ENCODE measurements at places on chromosomes 2 and 18. TPM values are rescaled to one million over a fixed set of nuclear protein-coding genes. Genes with fewer than 3 reads are reported as not detected.

DNA sequence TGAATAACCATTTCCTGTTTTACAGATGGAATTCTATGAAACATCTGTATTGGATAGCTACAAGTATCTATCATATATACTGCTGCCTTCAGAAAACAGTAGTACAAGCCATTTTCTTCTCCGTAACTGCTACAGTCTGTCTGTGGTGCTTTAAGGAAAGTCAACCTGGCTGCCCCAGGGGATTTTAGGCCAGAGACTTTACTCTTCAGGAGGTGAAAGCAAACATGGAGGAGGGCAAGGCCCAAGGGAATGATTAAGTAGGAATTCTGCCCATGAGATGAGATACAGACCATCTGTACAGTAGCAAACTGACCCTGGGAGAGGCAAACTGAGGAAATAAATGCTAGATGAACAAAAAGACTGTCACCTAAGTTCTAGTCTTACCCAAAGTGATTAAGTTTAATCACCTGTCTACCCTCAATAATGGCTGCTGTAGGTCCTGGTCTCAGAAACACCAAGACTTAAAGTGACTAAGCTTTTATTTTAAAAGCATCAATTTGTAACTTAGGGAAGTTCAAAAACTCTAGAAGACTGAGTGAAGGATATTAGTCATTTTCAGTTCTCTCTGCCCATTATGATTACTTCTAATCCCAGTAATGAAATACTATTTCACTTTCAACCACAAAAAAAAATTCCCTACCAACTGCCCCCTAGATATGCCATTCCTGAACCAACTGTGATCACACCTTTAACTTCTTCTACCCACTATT, 14.8 kb downstream of the MBD2 start:
- peaks cover 1% of the 10 kb centered on the region for H3K4me1 ChIP-seq
- no peak overlapping the region for H3K27ac ChIP-seq
- DNase-seq: no peak

- H3K4me1 ChIP-seq: peaks cover 27% of the 10 kb centered on the region
- no peaks in the 10 kb centered on the region for H3K27me3 ChIP-seq
- no peak overlapping the region for H3K27ac ChIP-seq
- DNase-seq: no peak
These were observed 114.9 kb downstream of the HDAC4 start for GRCh38 chr2:239285932-239286230.

DNA sequence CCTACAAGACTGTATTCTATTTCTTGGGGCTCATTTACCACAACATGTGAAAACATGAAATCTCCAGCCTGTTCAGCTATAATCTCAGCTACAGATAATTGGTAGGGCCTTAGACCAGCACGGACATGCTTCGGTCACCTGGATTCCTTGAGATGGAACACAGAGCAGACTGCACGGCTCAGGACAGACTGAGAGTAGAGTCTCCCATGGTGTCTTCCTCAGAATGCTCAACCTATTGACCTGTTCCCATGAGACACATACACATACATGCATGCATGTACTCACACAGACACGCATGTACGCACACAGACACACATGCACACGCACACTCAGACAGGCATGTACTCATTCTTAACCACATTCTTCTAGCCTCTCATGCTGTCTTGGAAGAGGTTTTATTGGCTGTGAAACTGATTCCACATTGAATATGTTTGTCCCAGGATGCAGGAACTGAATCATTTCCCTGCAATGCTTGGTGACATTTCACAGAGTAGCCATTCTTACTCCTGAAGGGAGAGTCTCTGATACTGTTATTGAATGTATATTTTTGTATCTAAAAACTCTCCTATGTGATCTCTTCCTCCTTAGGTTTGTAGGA, 23.5 kb upstream of the BZW1 start:
- H3K4me3 ChIP-seq: no peak overlapping the region
- H3K27ac ChIP-seq: no peak overlapping the region
- H3K4me1 ChIP-seq: no peaks in the 10 kb centered on the region
- no peaks in the 10 kb centered on the region for H3K27me3 ChIP-seq
- no peak for DNase-seq
- no peaks in the 10 kb centered on the region for H3K36me3 ChIP-seq

- H3K36me3 ChIP-seq: no peaks in the 10 kb centered on the region
- no peaks in the 10 kb centered on the region for H3K27me3 ChIP-seq
- DNase-seq: no peak
These were observed 81.2 kb upstream of the LTBP1 start for GRCh38 chr2:32865399-32866068.

- no peak overlapping the region for H3K27ac ChIP-seq
- H3K36me3 ChIP-seq: no peaks in the 10 kb centered on the region
- H3K4me3 ChIP-seq: no peak overlapping the region
- no peaks in the 10 kb centered on the region for H3K27me3 ChIP-seq
- no peak for DNase-seq
These were observed 66.5 kb downstream of the PXDN start for GRCh38 chr2:1677821-1678165.

GRCh38 chr2:176170602-176171305, 13.6 kb downstream of the HOXD3 start:
- no peak overlapping the region for H3K27ac ChIP-seq
- no peaks in the 10 kb centered on the region for H3K27me3 ChIP-seq
- no peaks in the 10 kb centered on the region for H3K4me1 ChIP-seq

- peak; percentile 21 for DNase-seq
- H3K36me3 ChIP-seq: no peaks in the 10 kb centered on the region
- H3K4me1 ChIP-seq: peaks cover 19% of the 10 kb centered on the region
- H3K27me3 ChIP-seq: no peaks in the 10 kb centered on the region
These were observed 195.7 kb downstream of the ZFP36L2 start for GRCh38 chr2:43030551-43031307.

DNA sequence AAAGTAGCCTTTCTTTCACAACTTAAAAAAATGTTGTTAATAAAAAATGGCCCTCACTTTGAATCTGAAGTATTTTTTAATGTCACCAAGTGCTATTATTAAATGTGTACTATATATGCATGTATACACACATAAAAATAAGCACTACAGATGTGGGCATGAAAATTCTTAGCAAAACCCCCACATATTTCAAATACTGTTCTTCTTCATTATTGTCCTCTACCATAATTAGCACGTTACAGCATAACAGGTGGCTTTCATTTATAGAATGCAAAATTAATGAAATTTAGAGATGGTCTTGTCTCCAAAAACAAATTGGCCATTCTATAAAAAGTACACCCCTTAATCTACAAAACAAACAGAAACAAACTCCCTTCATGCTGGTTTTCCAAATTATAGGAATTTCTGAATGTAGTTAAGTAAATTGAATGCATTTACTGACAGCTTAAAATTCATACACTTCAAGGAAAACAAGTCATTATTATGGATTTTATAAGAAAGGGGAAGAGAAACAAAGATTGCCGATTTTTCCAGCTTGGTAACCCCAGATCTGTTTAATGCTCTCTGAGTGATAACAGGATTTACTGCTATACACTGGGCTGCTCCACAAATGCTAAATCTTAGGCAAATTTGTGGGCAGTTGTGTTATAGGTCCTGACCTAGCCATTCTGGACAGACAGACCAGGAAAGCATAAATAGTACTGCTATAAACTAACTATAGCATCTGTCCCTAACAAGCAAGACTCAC, 67.2 kb downstream of the SPRED2 start:
- H3K4me3 ChIP-seq: no peak overlapping the region
- H3K27ac ChIP-seq: no peak overlapping the region
- H3K4me1 ChIP-seq: peaks cover 2% of the 10 kb centered on the region
- DNase-seq: no peak
- H3K27me3 ChIP-seq: no peaks in the 10 kb centered on the region

DNA sequence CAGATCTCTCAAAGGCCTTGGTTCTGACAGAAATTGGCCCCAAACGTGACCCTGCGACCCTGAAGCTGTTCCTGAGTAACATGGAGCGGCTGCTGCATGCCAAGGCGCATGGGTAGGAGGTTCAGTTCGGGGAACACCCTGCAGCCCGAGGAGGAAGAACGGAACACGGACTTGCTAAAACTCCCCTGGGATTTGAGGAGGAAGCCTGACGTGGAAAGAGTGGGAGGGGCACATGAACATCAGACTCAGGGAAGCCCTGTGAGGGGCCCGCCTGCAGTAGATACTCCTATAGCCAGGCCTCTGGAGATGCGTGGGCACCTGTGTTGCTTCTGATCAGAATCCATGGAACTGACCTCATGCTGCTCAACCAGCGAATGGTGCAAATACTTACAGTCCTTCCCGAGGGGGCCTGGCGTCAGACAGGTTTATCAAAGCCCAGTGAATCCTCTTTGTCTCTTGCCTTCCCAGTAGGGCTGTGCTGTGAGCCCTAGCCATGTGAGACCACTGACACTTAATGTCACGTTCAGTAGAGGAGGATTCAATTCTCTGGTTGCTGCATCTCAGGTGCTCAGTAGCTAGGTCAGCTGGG, 46.8 kb downstream of the IMPA2 start:
- peaks cover 2% of the 10 kb centered on the region for H3K4me1 ChIP-seq
- H3K27ac ChIP-seq: no peak overlapping the region
- H3K27me3 ChIP-seq: no peaks in the 10 kb centered on the region
- no peak overlapping the region for H3K4me3 ChIP-seq
- no peaks in the 10 kb centered on the region for H3K36me3 ChIP-seq

DNA sequence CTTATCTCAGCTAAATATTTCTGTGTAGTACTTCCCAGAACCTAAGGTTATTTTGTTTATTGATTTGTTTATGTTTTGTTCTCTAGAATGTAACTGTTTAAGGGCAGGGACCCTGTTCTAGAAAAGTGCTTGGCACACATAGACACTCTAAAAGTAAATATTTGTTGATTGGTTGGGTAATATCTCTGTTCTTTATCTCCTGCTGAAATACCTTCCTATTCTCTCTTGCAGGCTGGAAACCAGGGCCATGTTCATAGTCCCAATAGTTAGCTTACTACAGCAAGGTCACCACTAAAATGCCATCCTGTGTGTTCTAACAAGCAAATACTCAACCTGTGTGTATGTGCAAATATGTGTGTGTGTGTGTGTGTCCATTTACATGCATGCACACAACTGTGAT, 375.6 kb upstream of the MEIS1 start:
- no peaks in the 10 kb centered on the region for H3K36me3 ChIP-seq
- H3K4me3 ChIP-seq: no peak overlapping the region
- no peaks in the 10 kb centered on the region for H3K27me3 ChIP-seq
- no peaks in the 10 kb centered on the region for H3K4me1 ChIP-seq

DNA sequence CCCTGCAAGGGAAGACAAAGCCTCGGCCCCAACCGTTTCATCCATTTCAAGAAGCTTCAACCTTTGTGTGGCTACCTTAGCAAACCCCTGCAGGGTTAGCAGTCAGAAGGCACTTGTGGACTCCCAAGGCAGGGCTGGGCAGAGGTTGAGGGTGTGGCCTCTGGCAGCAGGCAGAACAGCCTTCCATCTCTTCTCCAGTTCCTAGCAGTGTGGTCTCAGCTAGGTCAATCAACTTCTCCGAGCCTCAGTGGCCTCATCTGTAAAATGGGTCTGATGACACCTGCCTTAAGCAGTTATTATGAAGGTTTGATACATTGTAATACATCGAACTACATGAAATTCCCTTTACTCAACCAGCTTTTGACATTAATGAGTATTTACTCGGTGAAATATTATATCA, 6.8 kb upstream of the PRSS56 start:
- H3K4me1 ChIP-seq: no peaks in the 10 kb centered on the region
- H3K27ac ChIP-seq: no peak overlapping the region
- no peak for DNase-seq
- H3K27me3 ChIP-seq: no peaks in the 10 kb centered on the region
- no peaks in the 10 kb centered on the region for H3K36me3 ChIP-seq

DNA sequence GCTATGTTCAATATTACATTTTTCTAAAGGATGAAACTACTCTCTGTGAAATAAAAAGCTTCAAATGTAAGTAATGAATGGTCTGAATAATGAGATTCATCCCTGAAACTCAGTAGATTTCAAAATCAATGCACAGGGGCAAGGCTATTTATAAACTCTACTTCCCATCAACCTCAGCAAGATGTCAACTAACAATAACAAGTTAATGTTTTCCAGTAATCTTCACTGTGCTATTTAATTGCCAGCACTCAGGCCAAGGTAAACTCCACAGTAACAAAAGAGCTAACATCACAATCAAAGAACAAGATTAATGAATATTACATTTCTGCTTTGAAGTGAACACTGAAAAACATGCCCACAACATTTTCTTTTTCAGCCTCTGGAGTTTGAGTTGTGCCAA, 144.3 kb upstream of the ZFP36L2 start:
- H3K27me3 ChIP-seq: no peaks in the 10 kb centered on the region
- peak overlapping the region; percentile 31 for H3K27ac ChIP-seq
- no peak overlapping the region for H3K4me3 ChIP-seq
- no peak for DNase-seq
- H3K4me1 ChIP-seq: peaks cover 4% of the 10 kb centered on the region

DNA sequence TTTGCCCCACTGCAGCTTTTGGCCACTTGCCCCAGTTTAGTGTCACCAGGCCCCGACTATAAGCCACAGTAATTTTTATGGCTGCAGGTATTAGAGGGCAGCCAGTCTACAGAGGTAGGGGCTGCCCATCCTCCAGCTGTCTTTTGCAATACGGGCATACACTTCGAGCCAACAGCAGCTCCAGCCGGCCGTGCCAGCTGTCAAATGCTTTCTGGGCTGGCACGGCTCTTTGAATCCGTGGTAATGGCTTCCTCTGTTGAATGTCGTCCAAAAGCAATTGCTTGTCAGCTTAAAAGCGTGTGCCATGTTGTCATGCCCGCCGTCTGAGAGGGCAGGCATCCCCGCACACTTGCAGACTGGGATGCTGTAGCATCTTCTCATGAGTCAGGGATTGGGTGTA, 41.3 kb downstream of the BCL2L11 start:
- no peak overlapping the region for H3K27ac ChIP-seq
- no peak overlapping the region for H3K4me3 ChIP-seq
- no peak for DNase-seq
- no peaks in the 10 kb centered on the region for H3K36me3 ChIP-seq
- no peaks in the 10 kb centered on the region for H3K27me3 ChIP-seq

DNA sequence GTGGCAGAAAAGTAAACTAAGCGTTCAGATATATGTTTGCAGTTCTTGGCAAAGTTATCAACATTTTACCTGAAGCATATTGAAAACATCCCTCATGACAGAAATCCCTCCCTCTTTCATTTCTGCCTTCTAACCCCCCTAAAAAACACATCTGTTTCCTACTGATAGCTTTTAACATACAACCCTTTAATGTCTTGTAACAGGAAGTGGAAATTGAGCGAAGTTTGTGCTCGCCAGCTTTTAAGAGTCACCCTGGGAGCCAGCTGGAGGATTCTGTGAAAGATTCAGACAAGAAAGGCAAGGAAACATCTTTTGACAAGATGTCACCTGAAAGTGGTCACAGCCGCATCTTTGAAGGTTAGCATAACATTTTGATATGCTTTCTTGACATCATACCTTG, 247.4 kb downstream of the XIRP2 start:
- H3K36me3 ChIP-seq: no peaks in the 10 kb centered on the region
- DNase-seq: no peak
- H3K4me3 ChIP-seq: no peak overlapping the region
- H3K4me1 ChIP-seq: no peaks in the 10 kb centered on the region

GRCh38 chr2:48927355-48927754, 171.8 kb upstream of the LHCGR start:
- no peak overlapping the region for H3K27ac ChIP-seq
- no peaks in the 10 kb centered on the region for H3K4me1 ChIP-seq
- no peaks in the 10 kb centered on the region for H3K27me3 ChIP-seq
- H3K36me3 ChIP-seq: no peaks in the 10 kb centered on the region

SERPINB10 gene
- not detected for total RNA-seq

DTNA gene
- total RNA-seq: 30.0 TPM

SNRNP200 gene
- 71.1 TPM for total RNA-seq

SLC16A14 gene
- 3.4 TPM for total RNA-seq

ELAC1 gene
- total RNA-seq: 5.1 TPM

PAIP2B gene
- 13.6 TPM for total RNA-seq

CYTIP gene
- 1.8 TPM for total RNA-seq

MAPK4 gene
- total RNA-seq: 6.0 TPM
